Bronchus fibroblast of lung (primary cell): ENCODE measurements at places on chromosomes 2 and 18. TPM values are rescaled to one million over a fixed set of nuclear protein-coding genes. Genes with fewer than 3 reads are reported as not detected.

Gene MC5R
- not detected in 2 replicates for total RNA-seq

Gene MAP2
- total RNA-seq = 4.9 and 5.5 TPM in 2 replicates

Gene ARHGAP25
- total RNA-seq = 0.30 and 0.34 TPM in 2 replicates

Gene ARPC2
- 290 and 337 TPM in 2 replicates for total RNA-seq
